Testis (tissue), 5 donors: ENCODE measurements at places on chromosomes 2 and 18. TPM values are rescaled to one million over a fixed set of nuclear protein-coding genes. Genes with fewer than 3 reads are reported as not detected.

Gene EMX1
- total RNA-seq: 11.3 TPM

Gene TMEM182
- 3.0 TPM for total RNA-seq

DNA sequence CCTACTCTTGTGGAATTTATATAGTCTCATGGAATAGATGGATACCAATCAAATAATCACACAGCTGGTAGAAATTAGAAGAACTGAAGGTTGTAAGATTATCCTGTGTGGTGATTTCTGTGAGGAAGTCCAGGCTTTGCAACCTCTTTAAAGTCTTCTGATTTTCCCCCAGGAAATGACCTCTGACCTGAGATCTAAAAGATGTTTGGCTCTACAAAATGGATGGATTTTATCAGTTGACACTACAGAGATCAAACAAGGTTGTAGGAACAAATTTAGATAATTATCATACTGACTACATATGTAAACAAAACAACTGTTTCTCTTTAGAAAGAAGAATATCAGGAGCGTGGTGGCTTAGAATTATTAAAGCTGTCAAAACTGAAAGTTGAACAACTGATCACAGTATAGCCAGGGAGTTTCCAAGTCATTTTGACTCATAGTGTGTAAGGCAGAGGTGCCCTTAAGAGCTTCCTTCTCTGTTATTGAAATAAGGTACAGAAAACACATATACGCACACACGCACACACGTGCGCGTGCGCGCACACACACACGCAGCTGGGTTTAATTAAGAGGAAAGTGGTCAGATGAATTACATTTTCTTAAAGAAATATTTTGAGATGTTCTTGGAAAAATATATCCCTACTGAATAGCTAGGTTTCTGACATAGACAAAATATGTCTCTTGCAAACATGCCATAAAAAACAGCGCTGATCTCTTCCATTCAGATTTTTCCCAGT, 35.5 kb upstream of the PELI1 start:
- no peaks in the 10 kb centered on the region for H3K27me3 ChIP-seq
- no peak for DNase-seq
- no peaks in the 10 kb centered on the region for H3K4me1 ChIP-seq

DNA sequence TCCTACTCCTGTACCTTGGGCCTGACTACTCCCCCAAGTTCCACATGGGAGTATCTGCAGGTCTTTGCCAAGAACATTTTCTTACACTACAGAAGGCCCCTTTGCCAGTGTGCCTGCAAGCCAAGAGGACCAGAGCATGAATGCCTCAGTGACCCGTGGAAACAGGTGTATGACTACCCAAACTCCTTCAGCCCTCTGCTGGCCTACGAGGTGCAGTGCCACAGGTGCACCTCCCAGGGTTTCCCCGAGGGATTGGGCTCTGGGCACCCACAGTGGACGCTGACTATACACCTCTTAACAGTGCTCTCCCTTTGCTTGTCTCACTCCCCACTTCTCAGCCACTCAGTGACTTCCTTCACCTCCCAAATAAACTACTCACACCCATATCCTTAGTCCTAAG, 91.4 kb downstream of the COL6A3 start:
- no peaks in the 10 kb centered on the region for H3K36me3 ChIP-seq
- no peaks in the 10 kb centered on the region for H3K27me3 ChIP-seq
- H3K4me1 ChIP-seq: peaks cover 50% of the 10 kb centered on the region
- DNase-seq: no peak

Gene PRSS56
- total RNA-seq: 1.2 TPM

DNA sequence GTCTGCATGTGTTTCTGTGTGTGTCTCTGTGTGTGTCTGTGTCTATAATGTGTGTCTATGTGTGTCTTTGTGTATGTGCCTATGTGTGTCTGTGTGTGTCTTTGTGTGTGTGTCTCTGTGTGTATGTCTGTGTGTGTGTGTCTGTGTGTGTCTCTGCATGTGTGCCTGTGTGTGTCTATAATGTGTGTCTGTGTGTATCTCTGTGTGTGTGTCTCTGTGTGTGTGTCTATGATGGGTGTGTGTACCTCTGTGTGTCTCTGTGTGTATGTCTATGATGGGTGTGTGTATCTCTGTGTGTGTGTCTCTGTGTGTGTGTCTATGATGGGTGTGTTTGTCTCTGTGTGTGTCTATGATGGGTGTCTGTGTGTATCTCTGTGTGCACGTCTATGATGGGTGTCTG, 126.2 kb upstream of the GPC1 start:
- H3K4me1 ChIP-seq: no peaks in the 10 kb centered on the region
- H3K27ac ChIP-seq: no peak overlapping the region

DNA sequence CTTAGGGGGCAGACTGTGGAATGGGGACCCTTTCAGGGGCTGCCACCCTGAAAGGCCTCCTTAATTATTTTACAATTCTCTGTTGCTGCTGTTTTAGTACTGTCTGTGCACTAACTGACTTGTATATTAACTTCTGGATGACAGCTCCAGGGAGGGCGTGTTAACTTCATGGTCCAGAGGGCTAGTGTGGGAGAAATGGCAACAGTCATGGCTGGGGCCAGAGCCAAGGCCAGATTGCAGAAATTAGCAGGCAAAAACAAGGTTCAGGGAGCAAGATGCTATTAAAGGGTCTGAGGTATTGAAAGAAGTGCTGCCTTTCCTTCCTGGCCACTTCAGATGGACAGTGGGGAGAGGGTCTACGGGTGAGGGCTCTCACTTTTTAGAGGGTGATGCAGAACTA, 9.1 kb downstream of the WIPF1 start:
- peaks cover 4% of the 10 kb centered on the region for H3K4me1 ChIP-seq
- H3K4me3 ChIP-seq: no peak overlapping the region
- H3K27me3 ChIP-seq: no peaks in the 10 kb centered on the region

- DNase-seq: no peak
- H3K27ac ChIP-seq: no peak overlapping the region
- no peaks in the 10 kb centered on the region for H3K27me3 ChIP-seq
- H3K36me3 ChIP-seq: no peaks in the 10 kb centered on the region
- H3K4me3 ChIP-seq: no peak overlapping the region
Observed at GRCh38 chr2:173452416-173452815, 97.7 kb downstream of the CDCA7 start.

DNA sequence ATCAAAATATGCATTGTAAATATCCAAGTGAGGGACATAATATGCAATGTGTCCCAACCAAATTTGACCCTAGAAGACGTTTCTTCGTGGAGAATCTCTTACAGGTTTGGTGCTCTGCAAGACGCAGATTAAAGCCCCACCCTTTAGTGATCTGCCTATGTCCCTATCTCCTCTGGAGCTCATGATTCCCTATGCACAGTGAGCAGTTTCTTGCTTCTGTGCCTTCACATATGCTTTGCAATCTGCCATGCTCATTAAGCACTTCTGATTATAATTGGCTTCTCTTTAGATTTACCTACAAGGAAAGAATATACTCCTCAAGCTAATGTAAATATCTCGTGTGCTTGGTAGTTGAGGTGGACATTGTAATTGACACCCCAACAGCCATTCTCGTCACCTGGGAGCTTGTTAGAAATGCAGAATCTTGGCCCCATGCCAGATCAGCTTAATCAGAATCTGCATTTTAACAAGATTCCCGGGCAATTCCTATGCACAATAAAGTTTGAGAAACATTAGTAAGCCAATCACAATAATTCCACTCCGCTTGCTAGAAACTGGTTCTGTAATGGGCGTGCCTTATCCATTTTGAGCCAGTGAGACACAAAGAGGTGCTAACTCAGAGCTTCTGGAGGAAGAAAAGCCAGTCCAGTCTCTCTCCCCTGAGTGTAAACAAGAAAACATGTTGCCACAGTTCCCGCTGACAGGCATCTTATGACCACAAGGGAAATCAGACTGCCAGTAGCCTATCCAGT, 2.8 kb upstream of the PUM2 start:
- no peaks in the 10 kb centered on the region for H3K36me3 ChIP-seq
- no peaks in the 10 kb centered on the region for H3K27me3 ChIP-seq
- H3K4me3 ChIP-seq: no peak overlapping the region
- DNase-seq: no peak
- no peak overlapping the region for H3K27ac ChIP-seq
- peaks cover 28% of the 10 kb centered on the region for H3K4me1 ChIP-seq

Gene NT5DC4
- total RNA-seq: 2.9 TPM

Gene VAPA
- total RNA-seq: 177 TPM
